B cell (primary cell): ENCODE measurements at places on chromosomes 6 and 20.

DNA sequence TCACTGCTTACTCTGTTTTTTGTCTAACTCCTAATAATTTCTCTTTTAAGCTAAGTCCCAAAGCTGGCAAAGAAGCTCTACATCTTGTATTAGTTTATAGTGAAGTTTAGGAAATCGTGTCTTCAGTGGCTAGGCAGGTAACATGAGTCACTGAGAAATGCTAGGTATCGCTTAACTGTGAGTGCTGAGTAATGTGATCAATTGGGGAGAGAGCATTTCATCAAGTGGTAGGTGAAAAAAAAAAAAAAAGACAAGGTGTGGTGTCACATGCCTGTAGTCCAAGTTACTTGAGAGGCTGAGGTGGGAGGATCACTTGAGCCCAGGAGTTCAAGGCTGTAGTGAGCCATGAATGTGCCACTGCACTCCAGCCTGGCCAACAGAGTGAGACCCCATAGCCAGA is 125.3 kb downstream of the FAM83B start:
- DNase-seq, result no peak

- DNase-seq, result no peak
These were observed 19.1 kb downstream of the DOK5 start for GRCh38 chr20:54494303-54495006.

- DNase-seq, result no peak
These were observed 258.4 kb upstream of the JARID2 start for GRCh38 chr6:14987490-14987889.

GRCh38 chr6:64146094-64146493 is 510.5 kb downstream of the PHF3 start:
- no peak for DNase-seq

GRCh38 chr6:115891750-115892149 is 168.9 kb downstream of the FRK start:
- no peak for DNase-seq

- no peak for DNase-seq
These were observed 24.7 kb upstream of the ASXL1 start for GRCh38 chr20:32333181-32333987.

DNA sequence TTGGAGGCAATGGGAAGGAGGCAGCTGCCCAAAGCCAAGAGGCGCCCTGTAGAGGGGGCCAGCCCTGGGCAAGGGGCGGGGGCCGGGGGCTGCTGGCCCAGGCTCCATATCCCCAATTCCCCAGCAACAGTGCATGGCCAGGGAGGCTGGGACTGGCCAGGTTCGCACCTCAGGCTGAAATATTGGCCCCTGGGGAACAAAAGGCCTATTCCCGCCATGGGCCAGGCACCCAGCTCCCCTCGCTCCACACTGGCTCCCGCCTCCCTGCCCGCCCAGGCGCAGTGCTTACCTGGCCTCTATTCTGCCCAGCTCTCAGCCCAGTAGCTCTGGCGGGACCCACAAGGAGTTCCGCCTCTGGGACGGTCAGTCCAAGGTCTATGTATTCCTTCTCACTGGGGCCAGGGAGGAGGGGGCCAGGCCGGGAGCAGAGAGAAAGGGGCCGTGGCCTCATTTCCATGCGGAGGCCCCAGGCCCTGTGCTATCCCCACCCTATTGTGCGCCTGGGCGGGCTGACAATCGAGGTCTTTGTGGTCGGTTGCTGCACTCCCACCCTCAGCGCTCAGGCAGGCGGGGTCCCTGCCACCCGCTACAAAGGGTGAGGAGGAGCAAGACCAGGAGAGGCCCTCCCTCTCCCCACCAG is 42.3 kb downstream of the YTHDF1 start:
- DNase-seq, result no peak

DNA sequence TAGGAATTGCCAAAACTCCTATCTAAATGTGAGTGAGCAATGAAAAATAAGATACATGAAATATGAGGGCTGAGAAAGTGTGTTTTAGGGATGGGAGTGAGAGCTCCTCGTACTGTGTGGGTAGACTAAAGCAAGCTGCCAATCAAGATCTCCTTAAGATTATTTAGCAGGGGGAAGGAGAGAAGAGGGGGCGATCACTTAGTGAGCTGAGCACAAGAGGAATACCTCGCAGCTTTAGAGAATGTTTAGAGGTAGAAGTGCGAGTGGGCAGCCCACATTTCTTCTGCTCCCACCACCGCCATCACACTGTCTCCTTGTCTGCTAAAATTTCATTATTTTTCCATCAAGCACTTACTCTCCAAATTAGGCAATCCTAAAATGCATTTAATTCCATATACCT is 312.6 kb downstream of the ALDH8A1 start:
- no peak for DNase-seq

DNA sequence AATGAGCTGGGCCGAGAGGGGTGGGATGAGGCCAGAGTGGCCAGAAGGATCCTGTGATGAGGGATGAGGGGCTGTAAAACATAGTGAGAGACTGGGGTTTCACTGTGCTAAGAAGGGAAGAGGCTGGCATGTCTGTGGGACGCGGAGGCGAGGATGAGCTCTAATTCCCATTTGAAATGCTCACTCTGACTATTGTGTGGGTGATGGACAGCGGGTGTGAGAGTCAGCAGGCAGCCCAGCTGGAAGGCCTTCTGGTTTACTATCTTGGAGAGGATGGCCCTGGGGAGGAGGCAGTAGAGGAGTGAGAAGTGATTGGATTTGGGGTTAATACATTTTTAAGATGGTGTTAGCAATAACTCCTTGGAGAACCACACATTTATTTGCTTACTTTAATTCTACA is 9.5 kb upstream of the MICA start:
- DNase-seq, result no peak

DNA sequence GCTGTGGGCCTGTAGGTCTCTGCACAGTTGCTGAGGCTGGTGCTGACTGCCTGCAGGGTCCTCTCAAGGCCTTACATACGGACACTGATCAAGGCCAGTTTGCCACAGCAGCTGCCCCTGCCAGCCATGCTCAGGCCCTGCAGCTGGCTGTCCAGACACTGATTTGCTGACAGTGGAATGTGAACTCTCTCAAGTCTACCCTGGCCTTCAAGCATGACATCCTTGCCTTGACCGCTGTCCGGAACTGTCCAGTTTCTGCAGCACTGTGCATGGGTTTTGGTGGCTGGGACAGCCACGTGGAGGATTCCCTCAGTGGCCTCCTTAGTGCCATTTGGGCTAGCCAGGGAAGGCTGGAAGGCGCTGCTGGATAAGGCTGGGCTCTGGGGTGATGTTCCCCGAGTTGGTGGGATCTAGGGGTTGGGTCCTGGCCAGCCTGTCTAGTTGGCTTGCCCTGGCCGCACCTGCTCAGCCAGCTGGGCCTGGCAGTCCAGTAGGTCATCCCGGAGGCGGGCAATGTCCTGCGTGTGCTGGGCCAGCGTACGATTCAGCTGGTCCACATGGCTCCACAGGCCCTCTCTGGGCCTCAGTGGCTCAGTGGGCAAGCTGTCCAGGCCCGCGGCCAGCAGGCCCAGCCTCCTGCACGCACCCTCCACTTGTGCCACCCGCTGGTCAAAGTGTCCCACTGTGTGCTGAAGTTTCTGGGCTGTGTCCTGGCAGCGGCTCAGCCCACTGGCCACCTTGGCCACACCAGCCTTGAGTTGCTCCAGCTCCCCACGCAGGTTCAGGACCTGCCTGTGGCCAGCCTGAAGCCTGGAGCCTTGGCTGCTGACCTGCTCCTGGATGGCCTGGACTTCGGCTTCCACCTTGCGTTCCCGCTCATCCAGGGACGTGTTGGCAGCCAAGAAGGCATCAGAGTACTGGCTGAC is 5.5 kb downstream of the EMILIN3 start:
- DNase-seq, result no peak

DNA sequence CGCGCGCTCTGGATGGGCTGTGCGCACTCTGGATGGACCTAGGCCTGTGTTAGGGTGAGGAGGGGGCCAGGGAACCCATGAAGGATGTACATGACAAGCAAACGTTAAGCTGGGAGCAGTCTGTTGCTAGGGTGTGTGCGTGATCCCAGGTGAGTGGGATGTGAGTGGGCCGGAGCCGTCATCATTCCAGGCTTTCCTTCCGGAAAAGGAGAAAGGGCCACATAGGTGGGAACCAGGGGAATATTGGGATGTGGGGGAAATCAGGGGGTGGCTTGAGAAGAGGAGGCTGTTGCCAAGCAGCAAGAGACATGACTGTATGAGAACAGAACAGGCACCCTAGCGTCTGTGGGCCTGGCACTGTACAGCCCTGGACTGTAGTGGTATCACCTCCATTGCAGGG is 49.7 kb upstream of the EPB41L1 start:
- no peak for DNase-seq

DNA sequence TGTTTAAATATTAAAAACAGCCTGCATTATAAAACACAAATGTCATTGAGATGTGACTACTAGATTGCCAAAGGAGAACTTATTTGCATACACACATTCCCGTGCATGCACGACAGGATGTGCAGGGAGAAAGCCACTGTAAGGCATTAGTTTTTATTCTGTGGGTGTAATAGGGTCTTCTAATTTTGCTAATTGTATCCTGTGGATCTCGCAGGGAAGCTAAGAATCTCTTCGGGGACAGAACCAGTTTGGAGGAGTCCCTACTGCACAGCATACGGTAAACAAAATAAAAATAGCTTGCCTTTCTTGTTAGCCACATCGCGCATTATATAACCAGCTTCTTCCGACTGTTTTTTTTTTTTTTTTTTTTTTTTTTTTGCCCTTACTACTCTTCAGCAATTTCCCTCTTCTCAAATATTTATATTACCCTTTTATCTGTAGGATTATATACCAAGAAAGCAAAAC is 2.0 kb downstream of the ATXN1 start:
- peak; percentile 43 for DNase-seq

- no peak for DNase-seq
These were observed 56.0 kb upstream of the JAG1 start for GRCh38 chr20:10729785-10730184.

DNA sequence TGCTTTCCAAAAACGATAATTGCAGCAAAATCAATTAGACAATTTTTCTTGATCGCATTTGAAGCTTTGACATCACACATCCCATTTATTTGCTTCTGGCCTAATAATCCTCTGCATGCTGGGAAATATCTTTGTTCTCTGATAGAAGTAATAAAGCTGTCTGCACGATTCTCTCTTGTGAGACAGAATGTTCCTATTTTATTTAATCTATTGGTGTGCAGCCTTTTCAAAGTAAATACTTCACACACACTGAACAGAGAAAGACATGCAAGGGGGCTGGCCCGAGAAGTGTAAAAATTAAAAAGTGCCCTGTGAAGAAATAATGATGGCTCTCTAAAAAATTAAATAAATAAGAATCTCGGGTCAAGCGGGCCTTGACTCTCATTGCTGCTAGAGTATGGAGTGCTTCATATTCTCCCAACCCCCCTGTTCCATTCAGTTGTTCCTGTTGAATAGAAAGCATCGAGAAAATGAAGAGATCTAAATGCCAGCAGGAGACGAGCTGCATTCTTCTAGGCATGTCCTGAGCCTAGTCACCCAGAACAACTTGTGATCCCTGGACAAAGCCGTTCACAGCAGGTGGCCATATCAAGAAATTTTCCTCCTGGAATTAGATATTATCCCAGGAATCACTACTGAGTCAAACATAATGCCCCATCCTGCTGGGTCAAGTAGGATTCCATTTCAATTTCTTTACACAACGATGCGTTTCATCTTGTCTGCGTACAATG is 625.9 kb upstream of the EPHA7 start:
- no peak for DNase-seq

DNA sequence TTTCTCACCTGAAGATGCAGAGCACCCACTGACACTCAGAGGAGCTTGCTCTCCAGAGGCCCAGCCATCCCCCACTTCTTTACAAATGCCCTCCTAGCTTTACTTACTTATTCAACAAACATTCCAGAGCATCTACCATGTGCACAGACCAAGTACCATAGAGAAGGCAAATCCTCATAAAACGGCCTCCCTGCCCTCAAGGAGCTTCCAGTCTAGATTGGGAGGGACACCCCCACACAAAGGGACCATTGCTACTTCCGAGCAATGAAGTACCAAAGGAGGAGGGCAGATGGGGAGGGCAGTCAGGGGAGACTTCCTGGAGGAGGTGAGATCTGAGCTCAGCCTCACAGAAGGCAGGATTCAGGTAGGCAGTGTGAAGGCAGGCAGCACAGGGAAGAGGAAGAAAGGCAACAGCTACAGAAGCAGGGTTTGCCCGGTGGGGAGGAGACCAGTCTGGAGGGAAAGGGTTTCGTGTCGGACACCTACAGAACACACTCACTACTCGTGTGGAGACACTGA is 108.0 kb downstream of the ZMYND8 start:
- no peak for DNase-seq

DNA sequence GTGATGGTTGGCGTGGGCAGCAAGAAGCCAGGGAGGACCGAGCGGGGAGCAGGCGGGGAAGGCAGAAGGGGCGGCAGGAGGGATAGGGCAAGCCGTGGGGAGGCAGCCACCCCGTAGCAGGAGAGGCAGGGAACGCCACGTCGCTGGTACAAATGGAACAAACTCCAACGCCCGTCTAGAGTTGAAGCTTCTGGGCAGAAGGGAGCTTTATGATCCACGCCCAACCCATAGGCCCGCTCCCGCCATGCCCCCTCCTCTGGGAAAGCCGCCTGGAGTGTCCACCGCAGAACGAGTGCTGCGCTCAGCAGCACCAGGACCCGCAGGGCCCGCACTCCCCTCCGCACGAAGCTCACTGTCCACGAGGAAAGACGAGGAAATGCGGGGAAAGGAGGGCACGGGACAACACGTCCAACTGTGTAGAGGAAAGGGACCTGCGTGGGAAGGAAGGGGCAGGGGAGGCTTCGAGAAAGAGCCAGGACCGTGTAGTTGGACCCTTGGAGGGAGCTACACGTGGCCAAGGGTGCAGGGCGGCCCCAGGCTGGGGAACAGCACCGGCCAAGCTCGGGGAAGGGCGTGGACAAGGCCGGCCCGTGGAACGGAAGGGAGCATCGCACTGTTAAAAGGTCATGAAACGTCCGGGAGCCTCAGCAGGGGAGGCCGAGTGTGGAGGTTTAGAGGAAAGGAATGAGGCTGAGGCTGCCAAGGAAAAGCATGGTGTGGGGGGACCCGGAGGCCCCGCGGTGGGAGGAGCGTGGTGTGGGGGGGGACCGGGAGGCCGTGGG is 204.0 kb downstream of the DLL1 start:
- peak; percentile 58 for DNase-seq

DNA sequence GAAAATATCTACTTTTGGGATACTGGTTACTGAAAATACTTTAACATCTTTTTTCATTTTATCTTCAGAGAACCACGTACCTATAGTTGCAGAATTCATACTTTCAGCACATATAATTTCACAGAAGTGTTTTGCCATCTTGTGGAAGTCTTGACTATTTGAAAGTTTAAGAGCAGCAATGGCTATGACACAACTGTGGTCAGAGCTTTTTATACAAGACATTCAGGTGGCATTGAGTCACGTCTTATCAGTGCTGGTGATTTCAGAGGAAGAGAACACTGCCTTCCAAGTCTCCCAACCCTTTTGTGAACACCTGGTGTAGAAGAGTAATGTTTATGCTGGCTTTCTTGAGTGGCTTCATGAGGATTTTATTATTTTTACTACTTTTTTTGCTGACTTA is 171.6 kb downstream of the ARID1B start:
- no peak for DNase-seq

- no peak for DNase-seq
These were observed 447.0 kb downstream of the LMBRD1 start for GRCh38 chr6:69349771-69350170.

DNA sequence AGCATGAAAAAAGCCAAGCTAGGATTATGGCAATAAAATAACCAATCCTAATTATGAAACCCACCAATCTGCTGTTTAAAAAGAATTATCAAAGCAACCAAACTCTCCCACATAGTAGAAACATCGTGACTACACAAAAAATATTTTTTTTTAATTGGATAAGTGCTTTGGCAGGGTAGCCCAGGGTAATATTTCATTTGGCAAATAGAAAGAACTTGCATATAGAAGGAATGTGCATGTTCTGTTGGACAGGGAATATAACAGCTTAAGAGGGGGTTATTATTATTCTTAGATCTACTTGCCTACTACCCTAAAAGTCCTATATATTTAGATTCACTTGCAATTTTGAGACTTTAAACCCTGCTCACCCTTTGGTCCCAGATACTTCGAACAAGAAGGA is 972 bp downstream of the GSTA3 start:
- no peak for DNase-seq
